Renal cortical epithelial cell (primary cell): ENCODE measurements at places on chromosomes 4 and X.

DNA sequence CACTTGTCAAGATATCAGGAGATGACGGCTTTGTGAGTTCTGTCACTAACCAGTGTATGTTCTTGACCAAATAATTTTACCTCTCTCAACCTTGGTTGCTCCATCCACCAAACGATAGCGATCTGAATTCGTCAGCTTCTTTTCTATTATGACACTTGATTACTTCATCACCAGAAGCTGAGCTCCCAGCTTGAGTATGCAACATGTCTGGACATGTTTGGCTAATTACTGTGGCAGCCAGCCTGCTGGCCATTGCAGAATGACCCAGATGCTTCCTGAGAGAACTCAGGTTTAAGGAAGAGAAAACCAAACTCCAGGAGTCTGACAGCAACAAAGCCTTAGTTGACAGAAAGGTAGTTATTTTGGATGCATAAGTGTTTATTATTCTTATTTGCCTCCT is 46.4 kb upstream of the PARM1 start:
- DNase-seq, result peak; percentile 21

DNA sequence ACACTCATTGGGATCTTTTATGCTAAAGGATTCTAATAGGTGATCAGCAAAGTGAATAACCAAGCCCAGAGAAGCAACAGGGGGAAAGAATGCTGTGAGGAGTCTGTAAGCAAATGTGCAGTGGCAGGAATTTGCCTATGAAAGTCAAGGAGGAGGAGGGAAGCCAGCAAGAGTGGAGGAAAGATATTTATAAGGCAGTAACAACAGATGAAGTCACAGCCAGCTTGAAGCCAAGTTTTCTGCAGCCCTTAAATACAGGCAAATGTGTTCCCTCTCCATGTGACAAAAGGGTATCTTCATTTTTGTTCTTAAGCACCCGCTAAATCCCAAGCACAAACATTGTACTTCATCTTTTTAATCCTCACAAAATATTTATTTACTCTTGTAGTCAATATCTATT is 275.0 kb upstream of the CLNK start:
- no peak for DNase-seq

GRCh38 chr4:24033626-24034025 is 143.8 kb upstream of the PPARGC1A start:
- DNase-seq, result no peak

DNA sequence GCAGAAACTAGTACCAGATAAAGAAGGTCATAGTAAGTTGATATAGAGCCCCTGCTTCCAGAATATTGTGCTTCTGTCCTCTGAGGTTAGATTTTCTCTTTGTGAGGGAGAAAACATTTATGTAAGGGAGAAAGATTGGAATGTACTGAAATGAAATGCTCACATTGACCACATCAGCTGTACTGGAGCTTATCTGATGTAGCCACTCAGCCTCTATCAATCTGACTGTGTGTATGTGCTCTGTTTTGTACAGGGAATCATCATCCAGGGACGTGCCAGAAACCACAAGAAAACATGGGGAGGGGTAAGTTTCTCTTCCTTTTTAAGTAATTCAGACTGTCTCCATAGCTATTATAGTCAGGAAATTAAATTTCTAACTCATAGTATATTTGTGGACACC is 56.8 kb downstream of the PRRG1 start:
- DNase-seq, result peak; percentile 38

DNA sequence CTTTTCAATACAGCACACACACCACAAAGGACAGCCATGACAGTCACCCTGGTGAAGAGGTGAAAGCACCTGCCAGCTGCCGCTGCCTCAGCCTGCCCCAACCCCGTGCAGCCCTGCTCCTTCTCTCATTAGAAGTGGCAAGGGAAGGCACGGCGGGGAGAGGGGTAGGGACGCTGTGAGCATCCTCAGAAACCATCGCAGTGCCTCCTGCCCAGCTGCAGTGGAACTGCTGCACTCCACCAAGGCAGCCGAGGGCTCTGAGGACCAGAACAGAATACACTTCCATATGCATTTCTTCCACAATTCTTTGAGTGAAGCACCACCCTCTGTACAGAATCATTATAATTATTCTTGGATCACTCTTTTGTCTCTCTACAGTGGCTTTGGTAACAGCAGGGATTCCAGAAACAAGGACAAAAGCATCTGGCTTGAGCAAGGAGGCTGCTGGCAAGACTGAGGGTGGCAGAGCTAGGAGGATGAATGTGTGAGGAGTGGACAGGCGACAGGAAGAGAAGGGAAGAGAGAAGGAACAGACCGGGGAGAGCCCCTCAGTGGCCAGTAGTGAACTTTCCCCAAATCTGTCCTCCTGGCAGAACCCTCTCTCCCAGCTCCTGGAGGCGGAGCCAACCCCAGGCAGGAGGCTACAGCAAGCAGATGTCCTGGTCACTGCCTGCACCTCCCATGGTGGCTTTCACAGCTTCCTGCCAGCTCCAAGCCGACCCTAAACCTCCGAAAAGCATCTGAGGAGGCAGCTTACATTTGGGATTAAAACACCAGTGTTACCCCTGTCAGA is 73.2 kb downstream of the MTNR1A start:
- DNase-seq, result no peak

DNA sequence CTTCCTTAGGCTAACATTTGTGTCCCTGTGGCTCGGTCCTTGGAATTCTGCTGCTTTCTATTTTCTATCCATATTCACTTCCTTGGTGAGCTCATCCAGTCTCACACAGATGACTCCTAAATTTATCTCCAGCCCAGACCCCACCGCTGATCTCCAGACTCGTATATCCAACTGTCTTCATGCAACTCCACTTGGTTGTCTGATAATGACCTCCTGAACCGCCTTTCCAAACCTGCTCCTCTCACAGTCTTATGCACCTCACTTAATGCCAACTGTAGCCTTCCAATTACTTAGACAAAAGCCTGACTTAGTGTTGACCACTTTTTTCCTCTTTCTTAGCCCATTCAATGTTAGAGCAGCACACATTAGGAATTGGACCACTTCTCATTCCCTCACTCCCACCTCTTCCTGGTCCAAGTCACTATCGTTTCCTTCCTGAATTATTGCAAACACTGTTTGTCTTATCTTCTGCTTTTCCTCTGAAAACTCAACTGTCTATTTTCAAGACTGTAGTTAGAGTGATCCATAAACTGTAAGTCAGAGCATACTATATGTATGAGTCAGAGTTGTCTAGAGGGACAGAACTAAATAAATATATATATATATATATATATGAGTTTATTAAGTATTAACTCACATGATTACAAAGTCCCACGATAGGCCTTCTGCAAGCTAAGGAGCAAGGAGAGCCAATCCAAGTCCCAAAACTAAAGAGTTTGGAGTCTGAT is 292.5 kb downstream of the UNC5C start:
- DNase-seq, result no peak

DNA sequence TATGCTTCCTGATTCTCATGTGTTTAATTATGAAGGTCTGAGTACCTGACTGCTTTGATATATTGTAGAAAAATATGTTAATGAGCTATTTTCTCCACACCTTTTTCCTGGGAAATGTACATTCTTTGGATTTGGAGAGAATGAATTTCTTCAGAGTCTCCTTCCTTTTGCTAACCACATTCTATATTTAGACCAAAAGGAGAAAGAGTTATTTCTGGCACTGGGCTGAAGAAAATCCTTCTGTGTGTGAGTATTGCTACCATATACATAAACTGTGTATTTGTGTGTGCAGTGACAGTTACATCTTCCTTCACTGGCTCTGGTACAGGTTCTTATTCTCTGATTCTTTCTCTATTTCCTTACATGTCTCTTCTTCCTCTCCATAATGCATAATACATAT is 44.5 kb upstream of the PGRMC2 start:
- no peak for DNase-seq

- DNase-seq, result peak; percentile 76
Measured at GRCh38 chr4:80989921-80990544, 40.5 kb upstream of the BMP3 start.

GRCh38 chrX:49291615-49292337 is 11.7 kb upstream of the GAGE10 start:
- DNase-seq, result peak; percentile 30

- no peak for DNase-seq
Measured at GRCh38 chr4:100261346-100261745, 71.1 kb upstream of the DDIT4L start.

GRCh38 chrX:132742246-132742645 is 216.2 kb downstream of the HS6ST2 start:
- DNase-seq, result no peak

DNA sequence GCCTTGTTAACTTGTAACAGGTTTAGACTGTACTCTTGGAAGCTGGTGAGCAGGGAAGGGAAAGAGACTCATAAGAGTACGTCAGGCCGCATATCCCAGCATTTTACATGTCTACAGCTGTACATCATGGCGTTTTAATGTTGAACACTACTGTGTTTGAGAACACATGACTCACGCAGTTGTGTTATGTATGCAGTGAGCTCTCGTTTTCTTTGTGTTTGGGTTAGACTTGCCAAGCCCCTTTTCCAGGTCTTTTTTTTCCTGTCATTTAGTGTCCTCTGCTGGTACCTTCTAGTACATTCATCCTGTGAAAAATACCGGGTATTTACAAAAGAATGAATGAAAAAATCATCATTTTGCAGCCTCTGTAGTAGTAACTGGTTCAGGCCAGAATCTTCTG is 35.3 kb downstream of the SMS start:
- DNase-seq, result peak; percentile 49

DNA sequence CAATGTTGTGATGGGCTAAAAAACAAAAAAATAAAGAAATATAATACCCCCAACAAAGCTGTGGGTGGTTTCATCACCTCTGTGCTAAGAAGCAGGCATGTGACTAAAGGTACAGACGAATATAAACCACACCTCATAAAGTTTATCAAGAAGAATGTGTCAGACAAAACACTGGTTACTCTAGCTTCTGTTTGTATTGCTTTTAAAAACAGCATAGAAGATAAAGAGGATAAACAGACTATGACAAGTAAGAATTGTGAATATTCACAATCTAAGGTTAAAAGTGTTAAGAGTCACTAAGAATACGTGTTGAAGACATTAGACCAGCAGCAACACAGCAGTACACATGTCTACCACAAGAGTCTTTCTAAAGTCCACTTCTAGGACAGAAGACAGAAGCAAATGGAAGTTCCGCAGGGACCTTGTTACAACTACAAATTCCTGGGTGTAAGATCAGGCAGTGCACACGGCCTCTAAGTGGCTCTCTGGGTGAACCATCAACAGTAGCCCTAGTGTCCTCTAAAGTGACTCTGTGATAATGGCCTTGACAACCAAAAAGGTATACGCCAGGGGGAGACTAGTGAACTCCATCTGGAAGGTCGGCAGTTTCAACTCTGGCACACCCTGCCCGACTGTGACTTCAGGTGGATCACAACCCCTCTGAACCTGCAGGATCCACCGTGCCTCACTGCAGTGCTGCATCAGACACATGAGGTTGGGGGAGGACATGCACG is 8.3 kb upstream of the FGFBP2 start:
- no peak for DNase-seq

GRCh38 chrX:39667191-39667590 is 430.6 kb downstream of the BCOR start:
- DNase-seq, result no peak

DNA sequence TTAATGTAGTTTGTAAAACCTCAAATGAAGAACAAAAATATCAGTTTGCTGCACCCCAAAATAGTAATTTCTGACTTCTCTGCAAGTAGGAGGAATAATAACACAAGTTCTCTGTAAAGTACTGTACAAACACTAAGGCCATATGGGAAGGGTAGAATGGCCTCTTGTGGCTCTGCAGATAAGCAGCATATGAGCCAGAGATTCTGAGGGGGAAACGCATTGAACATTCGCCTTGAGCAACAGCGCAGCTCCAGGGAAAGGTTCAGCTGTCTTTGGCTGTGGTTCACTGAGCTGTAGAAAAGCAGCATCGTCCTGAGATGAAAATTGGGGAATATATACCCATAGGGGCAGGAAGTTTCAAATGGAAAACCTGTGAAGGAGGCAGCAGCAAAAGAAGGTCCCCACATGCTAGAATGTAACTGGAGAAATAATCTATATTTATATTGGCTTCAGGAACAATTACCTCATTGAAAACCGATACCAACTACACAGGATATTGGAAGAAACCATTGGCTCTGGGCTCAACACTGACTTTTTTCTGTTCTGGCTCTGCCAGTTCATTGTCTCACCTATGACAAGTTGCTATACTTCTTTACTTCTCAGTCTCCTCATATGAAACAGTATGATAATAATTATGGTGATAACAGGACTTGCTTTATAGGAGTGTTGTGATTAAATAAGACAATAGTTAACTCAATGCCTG is 357.6 kb upstream of the CPEB2 start:
- DNase-seq, result no peak

DNA sequence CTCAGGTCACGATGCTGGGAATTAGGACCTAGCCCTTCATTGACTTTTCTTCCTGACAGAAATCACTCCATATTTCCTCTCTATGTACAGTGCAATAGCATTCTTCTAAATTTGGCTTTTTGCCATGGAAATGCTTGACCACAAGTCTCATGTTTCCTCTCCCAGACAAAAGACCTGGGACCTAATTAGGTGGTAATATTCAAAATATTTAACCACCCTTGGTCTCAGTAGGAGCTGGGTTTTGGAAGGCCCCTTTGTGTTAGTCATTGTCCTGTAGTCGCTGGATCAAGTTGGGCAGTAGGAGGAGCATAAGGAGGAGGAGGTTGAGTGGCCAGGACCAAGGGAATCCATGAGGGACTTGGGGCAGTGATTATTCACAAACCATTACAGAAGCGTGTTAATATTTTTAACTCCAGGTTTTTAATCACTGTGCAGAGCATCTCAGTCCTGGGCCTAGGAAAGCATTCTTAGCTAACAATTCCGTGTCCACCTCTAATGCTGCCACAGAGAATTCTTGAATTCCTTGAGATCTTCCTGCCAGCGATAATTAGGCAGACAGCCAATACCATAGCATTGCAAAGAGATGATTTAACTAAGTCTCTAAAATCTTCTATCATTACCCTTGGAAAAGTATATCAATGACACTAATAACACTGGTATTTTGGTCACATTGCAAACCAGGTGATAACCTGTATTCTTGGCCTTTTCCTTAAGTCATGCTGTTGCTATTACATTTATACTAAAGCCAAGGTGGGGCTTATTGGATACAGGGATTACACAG is 25.0 kb upstream of the SHROOM4 start:
- DNase-seq, result peak; percentile 87
